NCI-H2081 (cell line): ENCODE measurements at places on chromosomes 5 and 9.
A peak's percentile ranks its signal among the peaks of the same experiment; 100 is the strongest.

- DNase-seq, result no peak
These were observed 66.9 kb downstream of the EBF1 start for GRCh38 chr5:159032656-159033350.

DNA sequence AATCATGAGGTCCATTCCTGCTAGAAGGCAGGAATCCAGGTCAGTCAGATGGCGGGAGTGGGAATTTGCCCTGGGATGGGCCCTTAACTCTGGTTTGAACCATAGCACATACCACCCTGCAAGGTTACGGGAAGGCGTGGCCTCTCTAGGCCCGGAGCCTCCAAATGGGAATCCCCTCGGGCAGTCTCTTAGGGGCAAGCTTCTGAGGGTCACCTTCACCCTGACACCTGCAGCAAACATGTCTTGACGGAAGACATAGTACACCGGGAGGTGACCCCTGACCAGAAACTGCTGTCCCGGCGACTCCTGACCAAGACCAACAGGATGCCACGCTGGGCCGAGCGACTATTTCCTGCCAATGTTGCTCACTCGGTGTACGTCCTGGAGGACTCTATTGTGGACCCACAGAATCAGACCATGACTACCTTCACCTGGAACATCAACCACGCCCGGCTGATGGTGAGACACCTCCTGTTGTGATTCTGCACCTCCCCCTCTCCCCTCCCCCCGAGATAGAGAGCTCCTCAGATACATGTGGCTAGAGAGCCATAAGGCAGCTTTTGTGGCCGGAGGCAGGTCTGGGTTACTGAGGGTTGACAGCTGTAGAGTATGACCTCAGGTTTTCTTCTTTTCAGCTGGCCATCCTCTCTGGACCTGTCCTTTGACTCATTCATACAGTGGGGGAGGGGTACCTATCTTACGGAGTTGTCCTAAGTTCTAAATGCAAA, 957 bp downstream of the PRELID1 start:
- no peak for DNase-seq

DNA sequence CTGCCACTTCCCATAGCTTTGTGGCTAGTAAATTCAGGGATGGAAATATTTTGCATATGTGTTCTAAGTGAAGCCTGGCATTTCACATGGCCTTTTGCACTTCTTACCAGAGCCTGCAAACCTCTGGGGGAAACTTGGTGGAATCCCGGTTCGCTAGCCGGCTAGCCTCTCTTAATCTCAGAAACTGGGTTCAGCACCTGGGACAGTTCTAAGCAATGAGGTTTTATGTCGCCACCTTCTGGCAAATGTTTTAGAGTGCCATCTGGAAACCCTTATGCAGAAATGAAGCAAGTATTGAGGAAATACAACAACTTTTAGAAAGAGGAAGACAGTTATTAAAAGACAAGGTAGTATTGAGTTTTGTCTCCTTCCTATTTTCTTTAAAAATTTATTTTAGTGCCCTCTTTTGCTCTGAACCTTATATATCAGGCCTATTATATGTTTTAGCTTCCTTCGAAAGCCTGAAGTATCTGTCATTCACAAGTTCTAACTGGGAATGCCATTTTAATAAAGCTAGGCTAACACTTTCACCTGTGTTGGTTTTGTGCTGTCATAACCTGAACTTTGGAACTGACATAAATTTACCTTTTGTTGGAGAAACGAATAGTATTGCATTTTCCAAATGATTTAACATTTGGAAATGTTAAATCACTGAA, 963 bp upstream of the HTR1A start:
- peak; percentile 51 for DNase-seq

DNA sequence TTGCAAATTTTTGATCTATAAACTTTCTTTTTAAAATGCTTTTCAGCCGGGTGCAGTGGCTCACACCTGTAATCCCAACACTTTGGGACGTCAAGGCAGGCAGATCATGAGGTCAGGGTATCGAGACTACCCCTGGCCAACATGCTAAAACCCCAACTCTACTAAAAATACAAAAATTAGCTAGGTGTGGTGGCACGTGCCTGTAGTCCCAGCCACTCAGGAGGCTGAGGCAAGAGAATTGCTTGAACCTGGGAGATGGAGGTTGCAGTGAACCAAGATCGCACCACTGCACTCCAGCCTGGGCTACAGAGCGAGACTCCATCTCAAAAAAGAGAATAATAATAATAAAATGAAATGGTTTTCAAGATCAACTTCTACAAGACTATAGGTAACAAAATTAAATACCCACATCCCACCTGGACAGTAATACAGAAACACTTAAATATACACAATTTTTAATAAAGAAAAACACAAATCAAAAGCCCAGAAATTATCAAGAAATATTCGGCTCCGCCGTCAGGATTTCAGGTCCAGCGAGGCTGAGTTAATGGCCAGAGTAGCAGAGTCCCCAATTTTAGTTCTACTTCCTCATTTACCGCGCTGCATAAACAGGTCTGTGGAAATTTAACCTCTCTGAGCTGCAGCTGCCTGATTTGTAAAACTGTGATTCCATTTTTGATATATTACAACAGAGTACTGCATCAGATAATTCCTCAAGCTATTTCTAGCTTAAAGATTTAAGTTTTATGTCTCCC, 4.0 kb downstream of the TUT7 start:
- DNase-seq, result no peak

- DNase-seq, result peak; percentile 33
These were observed 499.5 kb upstream of the BRINP1 start for GRCh38 chr9:119868694-119869093.

DNA sequence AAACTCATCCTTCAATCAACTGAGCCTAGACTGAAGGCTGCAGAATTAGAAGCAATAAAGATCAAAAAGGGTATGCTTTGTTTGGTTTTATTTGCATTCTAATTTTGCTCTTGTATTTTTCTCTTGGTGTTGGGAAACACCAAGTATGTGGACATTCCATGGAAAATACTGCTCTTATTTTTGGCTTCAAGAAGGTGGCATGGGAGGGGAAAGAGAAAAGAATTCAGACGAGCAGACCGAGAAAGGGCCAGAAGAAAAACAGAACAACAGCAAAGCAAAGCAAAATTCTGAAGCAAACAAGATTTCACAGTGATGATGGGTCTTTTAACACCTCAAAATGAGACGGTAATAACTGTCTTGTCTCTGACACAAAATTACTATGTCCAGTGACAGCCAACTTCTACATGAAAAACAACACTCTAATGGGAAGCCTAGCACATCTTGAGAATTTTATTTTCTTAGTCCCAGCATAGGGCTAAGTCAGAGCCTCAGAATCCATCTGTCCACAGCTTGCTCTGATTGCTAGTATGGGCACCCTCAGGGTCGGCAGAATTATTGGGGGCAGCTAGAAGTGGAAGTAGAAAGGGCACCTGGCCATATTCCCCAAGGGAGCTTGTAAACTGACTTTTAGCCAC, 26.8 kb downstream of the FREM1 start:
- no peak for DNase-seq

GRCh38 chr5:122118356-122118948, 10.9 kb upstream of the ZNF474 start:
- DNase-seq, result no peak

GRCh38 chr5:133914434-133914833, 54.0 kb downstream of the C5orf15 start:
- DNase-seq, result no peak

- no peak for DNase-seq
These were observed 5.5 kb upstream of the RNU6ATAC start for GRCh38 chr9:134169724-134170401.

DNA sequence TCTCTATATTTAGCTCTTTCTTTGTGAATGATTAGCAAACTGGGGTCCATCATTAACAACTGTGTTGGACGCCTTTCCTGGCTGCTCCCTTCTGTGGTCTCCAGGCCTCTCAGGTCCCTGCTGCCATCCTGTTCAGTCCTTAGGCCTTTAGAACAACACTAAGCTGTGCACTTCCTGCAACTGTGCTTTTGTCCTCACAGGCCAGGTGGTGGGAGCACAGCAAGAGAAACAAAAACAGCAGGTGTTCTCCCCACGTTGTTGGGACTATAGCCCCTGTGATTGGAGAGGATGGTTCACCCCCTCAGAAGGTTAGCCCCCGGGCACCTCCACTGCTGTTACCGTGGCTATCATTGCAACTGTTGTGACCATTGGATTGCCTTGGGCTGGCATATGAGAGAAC, 41.7 kb upstream of the CLINT1 start:
- peak; percentile 37 for DNase-seq

DNA sequence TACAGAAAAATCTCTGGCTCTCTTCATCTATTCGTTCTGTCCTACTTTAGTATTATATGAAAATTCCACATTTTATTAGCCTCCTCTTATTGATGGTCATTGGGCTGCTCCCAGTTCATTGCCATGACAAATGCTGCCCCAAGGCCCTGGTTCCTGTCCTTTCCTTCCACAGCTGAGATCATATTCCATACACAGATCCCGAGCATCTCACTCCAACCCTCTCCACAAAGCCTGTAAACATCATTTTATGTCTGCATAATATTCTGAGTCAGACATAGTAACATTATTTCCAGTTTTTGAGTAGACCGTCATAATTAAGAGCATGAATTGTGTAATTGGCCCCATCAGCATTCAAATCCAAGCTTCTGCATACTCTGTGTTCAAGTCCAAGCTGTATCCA, 86.3 kb downstream of the MVB12B start:
- DNase-seq, result no peak
